ENCODE measurements at places on chromosomes 1 and 21. TPM values are rescaled to one million over a fixed set of nuclear protein-coding genes. Genes with fewer than 3 reads are reported as not detected.

Gene HES2
- total RNA-seq, result 4.0 TPM

Gene EXTL1
- 0.04 TPM for total RNA-seq

Gene MMEL1
- 0.18 TPM for total RNA-seq

Gene SIM2
- 11.0 TPM for total RNA-seq

Gene CRYZL1
- total RNA-seq, result 14.5 TPM

Gene IVL
- total RNA-seq, result 0.06 TPM

Gene OTUD7B
- total RNA-seq, result 11.9 TPM

Gene MPL
- total RNA-seq, result 0.14 TPM

Gene LEFTY1
- total RNA-seq, result 0.50 TPM

Gene HCRTR1
- total RNA-seq, result 0.04 TPM

Gene SERPINC1
- 0.06 TPM for total RNA-seq

Gene ZYG11A
- 2.3 TPM for total RNA-seq

Gene ALX3
- not detected for total RNA-seq

Gene SPRR2G
- not detected for total RNA-seq

Gene EDARADD
- 3.4 TPM for total RNA-seq

Gene CAPN2
- 471 TPM for total RNA-seq

Gene HTR6
- total RNA-seq, result 0.15 TPM

All from A549 treated with CORT108297 at 1 μM for 4 hours (cell line).